ENCODE measurements at places on chromosomes 5 and 9.

DNA sequence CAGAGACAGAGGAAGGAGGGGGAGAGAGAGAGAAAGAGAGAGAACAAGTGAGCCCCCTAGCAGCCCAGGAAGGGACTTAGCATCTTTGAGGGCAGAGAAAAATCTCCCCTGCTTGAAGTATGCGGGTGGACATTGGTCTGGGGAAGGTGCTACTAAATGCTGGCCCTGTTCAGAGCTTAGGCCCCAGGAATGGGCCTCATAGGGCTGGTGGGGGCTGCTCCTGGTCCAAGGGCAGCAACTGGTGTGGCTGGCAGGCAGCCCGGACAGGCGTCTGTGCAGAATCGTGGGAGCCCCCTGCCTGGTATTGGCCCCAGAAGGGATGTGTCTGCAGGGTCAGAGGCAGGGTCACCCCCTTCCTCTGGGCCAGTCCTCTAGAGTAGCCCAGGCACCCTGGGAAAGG lies 47.8 kb upstream of the SUSD3 start:
- no peak for DNase-seq

DNA sequence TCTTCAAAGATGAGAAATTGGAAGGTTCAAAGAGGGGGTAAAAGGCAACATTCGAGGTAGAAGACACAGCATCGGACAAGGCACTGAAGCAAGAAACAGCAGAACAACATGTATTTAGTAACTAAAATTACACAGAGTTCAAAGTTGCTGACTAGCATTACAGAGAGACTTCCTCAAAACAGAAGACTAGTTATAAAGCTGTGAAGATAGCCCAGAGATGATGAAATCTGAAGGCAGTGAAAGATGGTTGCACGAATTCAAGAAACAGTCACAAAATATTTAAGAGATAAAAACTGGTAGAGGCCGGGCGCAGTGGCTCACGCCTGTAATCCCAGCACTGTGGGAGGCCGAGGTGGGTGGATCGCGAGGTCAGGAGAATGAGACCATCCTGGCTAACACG lies 16.3 kb downstream of the MAPKAP1 start:
- no peak for DNase-seq

- no peak for DNase-seq
Observed at GRCh38 chr5:108430931-108431608, 49.2 kb upstream of the FBXL17 start.

DNA sequence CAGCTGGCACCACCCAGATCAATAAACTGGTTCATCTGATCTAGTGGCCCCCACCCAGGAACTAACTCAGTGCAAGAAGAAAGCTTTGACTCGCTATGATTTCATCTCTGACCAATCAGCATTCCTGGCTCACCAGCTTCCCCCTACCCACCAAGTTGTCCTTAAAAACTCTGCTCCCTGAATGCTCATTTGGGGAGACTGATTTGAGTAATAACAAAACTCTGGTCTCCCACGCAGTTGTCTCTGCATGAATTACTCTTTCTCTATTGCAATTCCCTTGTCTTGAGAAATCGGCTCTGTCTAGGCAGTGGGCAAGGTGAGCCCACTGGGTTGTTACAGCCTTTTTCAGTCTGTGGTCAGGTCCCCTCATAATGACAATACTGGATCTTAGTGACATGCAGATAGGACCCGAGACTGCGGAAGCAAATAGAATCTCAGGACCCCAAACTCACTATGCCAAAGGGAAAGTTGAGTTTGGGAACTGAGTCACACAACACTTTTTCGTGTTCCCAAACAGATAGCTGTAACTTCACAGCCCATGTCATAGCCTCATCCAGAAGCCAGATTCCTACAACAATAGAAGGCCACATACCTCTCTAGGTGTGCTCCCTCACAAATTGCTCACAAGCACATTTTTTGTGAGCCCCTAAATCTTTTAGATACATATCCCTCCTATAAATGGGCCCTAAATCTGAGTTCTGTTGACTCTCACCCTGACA lies 175.2 kb upstream of the RAI14 start:
- DNase-seq, result no peak

DNA sequence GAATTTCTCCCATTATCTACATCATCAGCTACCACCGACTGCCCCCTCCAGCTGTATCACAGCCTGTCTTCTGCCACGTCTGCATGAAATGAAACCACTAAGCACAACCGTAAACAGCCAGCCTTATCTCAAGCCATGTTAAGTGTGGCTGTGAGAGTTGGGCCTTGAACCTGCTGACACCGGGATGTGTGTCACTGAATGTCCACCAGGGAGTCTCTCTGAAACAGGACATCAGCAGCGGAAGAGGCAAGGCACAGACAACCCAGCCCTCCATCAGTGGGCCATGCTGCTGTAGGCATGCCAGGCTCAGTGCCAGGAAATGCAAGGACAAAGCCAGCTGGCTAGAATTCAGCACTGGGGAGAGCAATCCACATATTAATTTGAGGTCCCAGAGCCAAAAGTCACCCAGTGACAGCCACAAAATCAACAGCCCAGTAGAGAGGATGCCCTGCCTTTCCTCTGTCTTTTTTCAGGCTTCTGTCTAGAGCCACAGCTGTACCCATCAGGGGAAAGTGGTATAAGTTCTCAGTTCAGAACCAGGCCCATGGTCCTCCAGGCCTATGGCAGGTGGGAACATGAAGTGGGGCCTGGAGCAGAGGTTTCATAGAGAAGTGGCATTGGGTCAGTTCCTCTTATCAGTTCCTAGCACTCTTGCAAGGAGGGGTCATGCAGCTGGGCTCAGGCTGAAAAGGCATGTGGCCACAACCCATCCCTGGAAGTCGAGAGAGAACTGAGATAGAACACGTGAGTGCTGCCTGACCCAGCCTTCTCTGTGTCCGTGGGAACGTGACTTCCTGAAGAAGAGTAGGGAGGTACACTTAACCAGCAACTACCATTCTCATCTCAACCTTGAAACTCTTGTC lies 199.4 kb downstream of the ESM1 start:
- peak; percentile 63 for DNase-seq
